ENCODE measurements at places on chromosomes 2 and 18. TPM values are rescaled to one million over a fixed set of nuclear protein-coding genes. Genes with fewer than 3 reads are reported as not detected.

The NEMP2 gene
- total RNA-seq = 8.2 TPM

The IL18R1 gene
- 12.4 TPM for total RNA-seq

The RGPD4 gene
- total RNA-seq = 0.08 TPM

The SS18 gene
- 88.2 TPM for total RNA-seq

The SLC5A7 gene
- total RNA-seq = 3.7 TPM

The ATRAID gene
- total RNA-seq = 131 TPM

The LONRF2 gene
- 3.6 TPM for total RNA-seq
